ENCODE measurements at places on chromosomes 7 and 10.

DNA sequence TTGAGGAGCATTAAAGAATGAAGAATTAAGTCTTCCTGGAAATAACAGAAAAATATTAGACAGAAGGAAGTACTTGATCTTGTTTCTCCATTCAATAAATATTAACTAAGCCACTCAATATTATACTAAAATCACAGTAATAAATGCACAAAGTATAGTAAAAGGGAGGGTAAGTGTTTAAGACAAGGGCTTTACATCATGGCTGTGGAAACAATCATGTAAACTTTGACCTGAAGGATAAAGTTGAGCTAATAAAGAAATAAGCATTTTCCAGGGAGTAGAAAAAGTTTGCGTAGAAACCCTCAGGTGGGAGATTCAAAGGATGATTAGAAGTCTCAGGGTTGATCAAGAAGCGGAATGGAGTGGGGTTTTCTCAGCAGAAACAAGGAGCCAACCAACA, 78.2 kb downstream of the SEMA3C start:
- no peak for DNase-seq

GRCh38 chr7:128025819-128026218, 5.4 kb downstream of the LRRC4 start:
- no peak for DNase-seq

GRCh38 chr7:33766405-33766804, 138.9 kb upstream of the BMPER start:
- DNase-seq: no peak

DNA sequence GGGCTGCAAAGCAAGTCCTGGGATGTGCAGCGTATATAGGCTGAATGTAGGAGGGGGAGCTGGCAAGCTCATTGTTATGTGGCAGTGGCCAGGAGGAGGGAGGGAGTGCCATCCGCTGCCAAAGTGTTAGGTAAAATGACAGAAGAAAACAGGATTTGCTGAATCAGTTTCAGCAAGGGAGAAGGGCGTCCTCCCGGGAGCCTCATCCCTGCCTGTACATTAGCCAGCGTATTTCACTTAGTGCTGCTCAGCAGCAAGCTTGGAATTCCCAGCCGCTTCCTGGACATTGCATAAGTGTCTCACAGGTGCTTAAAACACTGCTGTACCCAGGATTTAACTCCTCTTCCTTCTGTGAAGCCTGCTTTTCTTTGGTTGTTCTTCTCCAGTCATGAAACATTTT, 2.5 kb downstream of the NIPSNAP2 start:
- DNase-seq: no peak

DNA sequence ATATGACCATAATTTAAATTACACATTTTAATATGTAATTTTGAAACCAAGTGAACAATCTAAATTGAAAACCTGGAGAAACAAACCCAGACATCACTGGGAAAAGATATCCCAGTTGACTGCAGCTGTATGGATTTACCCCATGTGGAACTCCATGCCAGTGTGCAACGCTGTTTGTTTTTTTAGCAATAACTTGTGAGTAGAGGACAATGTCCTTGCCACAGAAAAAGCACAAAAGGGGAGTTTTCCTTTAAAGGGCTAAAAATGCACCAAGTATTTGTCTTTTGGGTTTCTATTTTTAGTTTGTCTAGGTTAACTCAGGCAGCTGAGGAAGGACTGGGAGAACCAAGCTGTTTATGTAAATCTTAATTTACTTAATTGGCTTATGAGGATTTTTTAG, 15.1 kb upstream of the COL17A1 start:
- no peak for DNase-seq

GRCh38 chr10:19578571-19578970, 237.7 kb upstream of the PLXDC2 start:
- DNase-seq: no peak

DNA sequence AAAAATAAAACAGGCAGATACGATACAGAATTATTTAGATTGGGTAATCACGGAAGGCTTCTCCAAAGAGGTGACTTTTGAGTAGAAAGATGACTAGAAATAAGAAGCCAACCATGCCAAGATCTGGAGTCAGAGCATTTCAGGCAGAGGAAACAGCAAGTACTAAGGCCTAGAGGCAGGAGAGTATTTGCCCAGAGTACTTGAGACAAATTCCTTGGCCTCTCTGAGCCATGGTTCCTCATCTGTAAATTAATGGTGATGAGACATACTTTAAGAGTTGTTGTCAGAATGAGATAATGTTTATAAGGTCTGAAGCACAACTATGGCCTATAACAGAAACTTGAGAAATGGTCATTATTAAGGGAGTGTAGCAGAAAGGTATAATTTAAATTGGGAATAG, 15.8 kb upstream of the GPR37 start:
- DNase-seq: no peak

DNA sequence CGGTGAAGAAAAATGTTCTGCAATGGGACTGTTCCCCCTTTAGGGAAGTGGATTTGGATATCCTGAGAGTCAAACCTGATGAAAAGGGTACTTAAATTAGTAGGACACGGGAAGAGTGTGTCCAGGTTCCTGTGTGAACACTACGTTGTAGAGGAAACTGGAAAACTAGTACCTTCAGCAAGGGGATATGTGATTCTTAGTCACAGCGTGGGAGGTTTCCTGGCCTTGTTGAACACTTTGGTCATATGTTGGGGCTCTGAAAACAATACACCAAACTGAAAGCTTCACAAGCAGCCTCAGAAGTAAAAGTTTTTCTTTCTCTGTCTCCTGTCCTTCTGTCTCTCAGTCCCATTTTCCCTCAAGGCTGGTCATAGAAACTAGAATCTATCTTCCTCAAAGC, 306.9 kb upstream of the GLI3 start:
- no peak for DNase-seq

- DNase-seq: no peak
These were observed 92.7 kb downstream of the ANKRD61 start for GRCh38 chr7:6123843-6124242.

DNA sequence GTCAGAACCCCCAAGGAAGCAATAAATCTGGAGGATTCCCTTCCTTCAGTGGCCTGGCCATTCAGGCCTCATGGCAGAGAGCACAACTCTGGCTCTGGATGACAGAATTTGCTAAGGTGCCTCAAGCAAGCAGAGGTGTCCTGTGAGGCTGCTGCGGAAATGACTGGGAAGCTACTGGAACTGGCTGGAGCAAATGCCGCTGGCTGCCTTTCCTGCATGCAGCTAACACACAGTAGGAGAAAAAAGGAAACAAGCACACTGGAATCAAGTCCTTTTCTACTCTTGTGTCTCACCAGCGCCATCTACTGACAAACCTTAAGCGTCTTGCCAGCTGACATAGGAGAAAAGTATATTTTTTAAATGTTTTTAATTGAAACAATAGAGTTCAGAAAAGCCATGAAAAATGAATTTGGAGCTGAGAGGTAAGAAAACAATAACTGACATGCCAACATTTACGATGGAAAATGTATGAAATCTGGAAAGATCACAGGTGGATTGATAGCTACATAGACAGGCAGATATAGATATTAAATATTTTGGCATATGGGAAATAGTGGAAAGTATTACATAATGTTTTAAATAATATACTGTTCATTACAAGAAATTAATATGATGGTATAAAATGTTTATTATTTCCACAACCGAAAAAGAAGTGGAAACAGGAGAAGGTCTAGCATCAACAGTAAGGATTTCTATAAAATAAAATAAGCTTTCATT, 951.6 kb downstream of the ANKRD7 start:
- DNase-seq: no peak

- no peak for DNase-seq
These were observed 338.8 kb downstream of the AUTS2 start for GRCh38 chr7:69937097-69937496.

- no peak for DNase-seq
These were observed 202.1 kb upstream of the NFE2L3 start for GRCh38 chr7:25949736-25950487.

DNA sequence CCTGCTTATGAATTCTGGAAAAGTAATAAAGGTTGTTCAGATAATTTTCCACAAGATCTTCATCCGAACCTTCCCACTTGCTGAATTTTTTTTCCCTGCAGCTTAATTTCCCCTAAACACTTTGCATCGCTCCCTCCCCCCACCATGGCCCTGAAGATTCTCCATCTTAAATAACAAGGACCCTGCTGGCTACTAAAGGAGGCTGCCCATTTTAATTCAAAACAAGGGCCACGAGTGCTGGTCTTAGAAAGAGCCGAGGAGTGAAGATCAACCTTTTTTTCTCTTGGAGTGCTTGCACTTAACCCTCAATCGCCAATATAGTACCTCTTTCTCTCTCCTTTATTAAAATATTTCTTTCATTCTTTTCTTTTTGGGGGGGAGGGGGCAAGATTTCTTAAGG, 9.2 kb upstream of the SP8 start:
- no peak for DNase-seq

- DNase-seq: no peak
These were observed 38.1 kb upstream of the LANCL2 start for GRCh38 chr7:55326945-55327626.

DNA sequence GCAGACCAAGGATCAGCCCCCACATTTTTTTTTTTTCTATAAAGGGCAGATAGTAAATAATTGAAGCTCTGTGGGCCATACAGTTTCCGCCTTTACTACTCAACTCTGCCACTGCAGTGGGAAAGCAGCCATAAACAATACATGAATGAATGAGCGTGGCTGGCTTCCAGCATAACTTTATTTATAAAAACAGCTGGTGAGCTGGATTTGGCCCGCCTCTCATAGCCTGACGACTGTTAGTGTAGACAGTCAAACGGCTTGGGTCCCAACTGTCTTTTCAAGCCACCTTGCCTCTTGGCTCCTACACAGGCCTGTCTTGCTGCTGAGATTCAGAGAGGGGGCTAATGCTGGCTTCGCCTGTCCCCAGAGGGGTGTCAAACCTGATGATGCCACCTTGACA, 169.8 kb upstream of the GPR26 start:
- DNase-seq: no peak
